ENCODE measurements at places on chromosomes 1 and 21.

DNA sequence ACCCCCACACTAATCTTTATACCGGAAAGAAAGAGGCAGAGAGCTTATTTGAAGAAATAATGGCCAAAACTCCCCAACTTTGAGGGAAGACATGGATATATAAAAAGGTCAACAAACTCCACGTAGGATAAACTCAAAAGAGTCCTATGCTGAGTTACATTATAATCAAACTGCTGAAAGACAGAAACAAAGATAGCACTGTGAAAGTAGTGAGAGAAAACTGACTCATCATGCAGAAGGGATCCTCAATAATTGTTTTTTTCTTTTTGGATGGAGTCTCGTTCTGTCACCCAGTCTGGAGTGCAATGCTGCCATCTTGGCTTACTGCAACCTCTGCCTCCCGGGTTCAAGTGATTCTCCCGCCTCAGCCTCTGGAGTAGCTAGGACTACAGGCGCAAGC is 48.5 kb upstream of the TTC39A start:
- DNase-seq = no peak

GRCh38 chr1:11229203-11229602 is 33.1 kb downstream of the MTOR start:
- no peak for DNase-seq

DNA sequence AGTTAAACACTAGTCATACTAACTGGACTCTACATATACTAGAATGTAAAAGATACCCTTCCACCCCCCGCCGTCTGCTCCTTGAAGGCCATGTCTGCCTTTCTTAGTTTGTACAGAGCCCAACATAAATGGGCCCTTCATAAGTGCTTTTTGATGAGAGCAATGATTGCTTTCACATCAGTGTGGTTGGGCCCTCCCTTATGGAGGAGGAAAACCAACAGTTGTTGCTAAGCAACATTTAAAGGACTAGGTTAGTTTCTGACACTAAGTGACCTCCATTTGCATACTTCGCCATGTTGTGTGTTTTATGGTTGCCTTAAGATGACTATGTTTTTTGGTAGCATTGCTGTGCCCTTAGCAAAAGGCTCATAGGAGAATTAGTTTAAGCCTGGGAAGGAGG is 182.0 kb upstream of the SGIP1 start:
- DNase-seq = no peak

DNA sequence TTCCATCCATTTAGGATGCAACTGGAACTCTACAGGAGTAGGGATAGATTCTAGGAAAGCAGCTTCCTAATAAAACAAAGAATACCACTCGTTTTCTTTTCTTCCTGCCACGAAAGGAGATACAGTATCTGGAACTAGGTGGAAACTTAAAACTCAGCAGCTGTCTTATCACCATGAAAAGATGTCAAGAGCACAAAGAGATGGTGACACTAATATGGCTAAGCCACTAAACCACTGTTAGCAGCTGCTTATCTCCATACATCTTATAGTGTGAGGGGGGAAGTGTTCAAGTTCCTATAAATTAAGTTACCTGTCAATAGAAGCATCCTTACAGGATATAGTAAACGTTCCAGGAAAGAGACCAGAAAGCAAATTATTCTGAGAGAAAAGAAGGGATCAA is 162.5 kb downstream of the TYW3 start:
- DNase-seq = no peak

DNA sequence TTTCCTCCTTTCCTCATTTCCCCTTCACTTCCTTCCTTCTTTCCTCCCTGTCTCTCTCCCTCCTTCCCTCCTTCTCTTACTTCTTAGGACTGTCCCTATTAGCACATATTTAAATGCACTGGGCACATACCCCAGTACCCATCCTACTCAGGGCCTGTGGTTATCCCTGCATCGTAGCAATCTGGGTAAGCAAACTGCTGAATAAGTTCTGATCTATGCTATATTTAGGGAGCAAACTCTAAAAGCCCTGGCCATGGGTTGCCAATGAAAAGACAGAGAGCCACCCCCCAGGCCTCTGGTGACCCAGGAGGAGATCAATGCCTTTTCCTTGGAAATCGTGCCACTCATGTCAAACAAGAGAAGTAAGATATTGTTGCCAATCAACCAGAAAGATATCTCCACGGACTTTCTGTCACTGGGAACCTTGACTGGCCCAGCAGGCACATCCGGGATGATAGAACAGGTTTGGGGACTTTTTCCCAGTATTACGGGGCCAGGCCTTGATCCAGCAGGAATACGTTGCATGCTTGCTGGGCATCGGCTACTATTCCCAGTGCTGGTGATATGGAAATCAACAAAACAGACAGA is 5.4 kb downstream of the FAM3B start:
- no peak for DNase-seq

DNA sequence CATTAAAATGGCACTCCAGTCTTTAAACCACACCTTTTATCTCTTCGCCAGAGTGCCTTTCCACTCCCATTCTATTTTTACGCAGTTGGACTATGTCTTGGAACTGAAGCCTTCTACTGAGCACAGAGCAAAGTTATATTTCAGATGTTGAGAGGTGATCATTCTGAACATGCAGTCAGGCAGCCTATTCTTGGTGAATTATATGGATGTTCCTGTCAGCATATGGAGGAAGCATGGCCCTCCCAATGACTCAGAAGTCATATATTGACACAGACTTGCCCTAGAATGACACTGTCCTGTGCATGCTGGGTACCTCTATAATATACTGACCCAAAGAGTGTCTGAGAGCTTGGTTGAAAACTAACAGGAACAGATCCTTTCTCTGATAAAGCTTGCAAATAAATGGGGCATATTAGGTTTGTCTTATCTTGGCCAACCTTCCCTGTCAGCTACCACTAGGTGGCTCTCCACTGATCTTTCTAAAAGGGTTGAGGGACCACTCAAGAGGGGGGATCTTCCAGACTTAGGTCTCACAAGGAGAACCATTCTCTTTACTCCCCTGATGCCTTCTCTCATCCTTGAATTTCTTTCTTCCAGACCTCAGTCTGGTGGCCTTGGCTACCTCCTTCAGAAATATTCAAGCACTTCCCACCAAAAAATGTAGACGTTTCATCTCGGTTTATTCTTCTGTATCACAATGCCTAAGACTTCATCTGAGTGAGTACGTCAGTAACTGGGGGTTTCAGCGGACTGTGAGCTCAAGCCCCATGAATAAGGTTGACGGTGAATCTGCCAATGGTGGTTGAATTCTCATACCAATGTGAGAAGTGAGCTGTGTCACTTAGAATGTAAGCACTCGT is 11.8 kb upstream of the ALG14 start:
- no peak for DNase-seq

GRCh38 chr1:43043695-43044094 is 85.0 kb upstream of the SLC2A1 start:
- no peak for DNase-seq

DNA sequence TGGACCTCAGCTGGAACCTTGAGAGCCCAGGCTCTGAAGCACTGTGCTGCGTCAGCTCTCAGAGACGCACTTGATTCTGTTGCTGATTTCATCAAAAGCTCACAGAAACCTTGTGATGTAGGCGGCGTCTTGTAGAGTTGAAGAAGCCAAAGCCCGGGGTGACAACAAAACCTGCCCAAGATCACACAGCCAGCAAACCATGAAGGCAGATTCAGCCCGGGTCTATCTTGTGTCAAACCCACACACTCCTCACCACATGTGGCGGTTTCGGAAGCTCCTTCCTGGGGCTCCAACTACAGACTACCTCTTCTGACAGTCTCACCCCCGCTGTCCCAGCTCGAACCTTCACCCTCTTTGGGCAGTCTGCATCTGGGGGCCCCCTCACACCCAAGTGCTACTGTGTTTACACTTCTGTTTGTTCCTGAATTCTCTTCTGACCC is 50.4 kb downstream of the TENT5C start:
- DNase-seq = no peak

- no peak for DNase-seq
These were observed 213.1 kb downstream of the RERE start for GRCh38 chr1:8604041-8604945.

GRCh38 chr1:26055041-26055440 is 9.1 kb upstream of the SLC30A2 start:
- DNase-seq = no peak

- DNase-seq = no peak
These were observed 735.3 kb upstream of the ADGRL4 start for GRCh38 chr1:79741720-79742421.

GRCh38 chr1:160007577-160008200 is 24.1 kb downstream of the PIGM start:
- DNase-seq = no peak

GRCh38 chr1:21668951-21669257 is 253 bp downstream of the RAP1GAP start:
- DNase-seq = no peak

- no peak for DNase-seq
These were observed 17.1 kb upstream of the HDAC1 start for GRCh38 chr1:32274646-32275340.

- DNase-seq = no peak
These were observed 66.3 kb downstream of the ARHGEF10L start for GRCh38 chr1:17605582-17606344.

GRCh38 chr1:178941849-178942248 is 71.0 kb upstream of the ANGPTL1 start:
- DNase-seq = no peak

DNA sequence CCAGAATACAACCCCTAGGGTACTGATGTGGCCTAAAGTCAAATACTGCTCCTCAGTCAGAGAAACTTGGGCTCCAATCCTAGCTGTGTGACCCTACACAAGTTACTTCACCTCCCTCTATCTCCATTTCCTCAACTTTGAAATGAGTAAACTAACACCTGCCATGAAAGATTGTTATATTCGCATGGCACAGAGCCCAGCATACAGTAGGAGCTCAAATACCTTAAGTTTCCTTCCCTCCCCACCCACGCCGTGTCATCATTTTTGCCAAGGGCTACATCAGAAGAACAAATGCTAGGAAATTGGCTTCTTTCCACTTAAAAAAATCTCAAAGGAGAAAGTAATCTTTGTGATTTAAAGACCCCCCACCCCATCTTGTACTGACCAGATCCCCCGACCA is 22.2 kb upstream of the ZNF362 start:
- DNase-seq = no peak

- no peak for DNase-seq
These were observed 881.4 kb upstream of the B3GALT2 start for GRCh38 chr1:194067772-194068171.

DNA sequence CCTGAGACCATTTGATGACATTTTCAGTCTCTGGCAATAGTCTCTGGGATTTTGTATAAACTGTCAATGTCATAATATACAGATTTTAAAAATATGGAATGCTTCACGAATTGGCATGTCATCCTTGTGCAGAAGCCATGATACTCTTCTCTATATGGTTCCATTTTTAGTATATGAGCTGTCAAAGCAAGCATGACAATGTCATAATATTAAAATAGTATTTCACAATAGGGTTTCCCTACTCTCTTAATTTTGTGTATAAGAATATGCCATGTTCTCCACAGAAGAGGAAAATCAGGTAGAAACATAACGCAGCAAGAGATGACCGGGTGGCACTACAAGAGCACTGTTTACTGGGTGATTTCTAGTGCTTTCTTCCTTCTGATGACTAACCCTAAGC is 8.3 kb upstream of the DIPK1A start:
- no peak for DNase-seq

GRCh38 chr1:38038861-38039260 is 7.7 kb downstream of the POU3F1 start:
- no peak for DNase-seq

- DNase-seq = peak; percentile 62
These were observed 14.4 kb downstream of the SMYD3 start for GRCh38 chr1:246492611-246493245.

DNA sequence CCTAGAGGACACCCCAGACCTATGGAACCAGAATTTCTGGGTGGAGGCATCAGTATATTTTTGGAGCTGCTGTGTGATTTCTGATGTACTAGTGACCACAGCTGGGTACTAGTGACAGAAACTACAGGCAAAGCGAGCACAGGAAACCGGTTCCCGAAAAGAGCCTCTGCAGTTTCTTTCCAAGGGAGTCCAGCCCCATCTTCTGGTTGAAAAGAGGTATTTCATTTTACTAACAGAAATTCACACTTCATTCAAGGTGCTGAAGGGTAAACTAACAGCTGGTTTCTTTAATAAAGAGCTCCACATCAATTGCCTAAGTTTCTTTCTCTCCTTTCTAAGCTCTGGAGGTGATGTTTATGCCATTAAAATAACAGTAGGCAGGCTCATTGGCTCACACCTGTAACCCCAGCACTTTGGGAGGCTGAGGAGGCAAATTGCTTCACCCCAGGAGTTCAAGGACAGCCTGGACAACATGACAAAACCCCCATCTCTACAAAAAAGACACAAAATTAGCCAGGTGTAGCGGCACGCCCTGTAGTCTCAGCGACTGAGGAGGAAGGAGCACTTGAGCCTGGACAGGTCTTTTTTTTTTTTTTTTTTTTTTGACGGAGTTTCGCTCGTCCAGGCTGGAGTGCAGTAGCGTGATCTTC is 22.0 kb downstream of the THAP3 start:
- DNase-seq = no peak

GRCh38 chr1:201023920-201024624 is 558 bp upstream of the KIF21B start:
- DNase-seq = no peak

DNA sequence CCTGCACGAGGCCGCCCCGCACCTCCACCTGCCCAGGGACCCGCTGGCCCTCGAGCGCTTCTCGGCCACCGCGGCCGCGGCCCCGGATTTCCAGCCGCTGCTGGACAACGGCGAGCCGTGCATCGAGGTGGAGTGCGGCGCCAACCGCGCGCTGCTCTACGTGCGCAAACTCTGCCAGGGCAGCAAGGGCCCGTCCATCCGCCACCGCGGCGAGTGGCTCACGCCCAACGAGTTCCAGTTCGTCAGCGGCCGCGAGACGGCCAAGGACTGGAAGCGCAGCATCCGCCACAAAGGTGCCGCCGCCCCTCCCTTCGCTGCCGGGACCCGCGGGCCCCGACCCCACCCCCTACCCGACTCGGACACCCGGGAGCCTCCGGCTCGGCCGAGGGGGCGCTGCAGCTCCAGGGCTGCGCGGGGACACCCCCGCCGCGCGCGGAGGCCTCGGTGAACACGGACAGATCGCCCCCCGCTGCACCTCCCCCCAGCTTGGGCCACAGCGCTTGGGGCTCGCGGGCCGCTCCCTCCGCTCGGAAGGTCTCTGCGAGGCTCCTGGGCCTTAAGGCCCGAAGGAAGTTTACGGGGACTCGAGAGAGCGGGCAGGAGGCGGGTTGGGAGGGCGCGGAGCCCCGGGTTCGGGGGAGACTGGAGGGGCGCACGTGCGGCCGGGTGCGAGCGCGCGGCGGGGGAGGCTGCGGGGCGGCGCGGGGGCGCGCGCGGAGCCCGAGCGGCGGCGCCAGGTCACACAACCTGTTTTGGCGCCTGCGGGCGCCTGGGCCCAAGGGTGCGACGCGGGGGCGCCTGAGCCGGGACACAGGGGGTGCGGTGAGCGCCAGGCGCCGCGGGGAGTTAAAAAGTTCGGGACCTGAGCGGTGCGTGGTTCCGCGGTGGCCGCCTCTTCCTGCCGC is 1.2 kb downstream of the SAMD11 start:
- no peak for DNase-seq

DNA sequence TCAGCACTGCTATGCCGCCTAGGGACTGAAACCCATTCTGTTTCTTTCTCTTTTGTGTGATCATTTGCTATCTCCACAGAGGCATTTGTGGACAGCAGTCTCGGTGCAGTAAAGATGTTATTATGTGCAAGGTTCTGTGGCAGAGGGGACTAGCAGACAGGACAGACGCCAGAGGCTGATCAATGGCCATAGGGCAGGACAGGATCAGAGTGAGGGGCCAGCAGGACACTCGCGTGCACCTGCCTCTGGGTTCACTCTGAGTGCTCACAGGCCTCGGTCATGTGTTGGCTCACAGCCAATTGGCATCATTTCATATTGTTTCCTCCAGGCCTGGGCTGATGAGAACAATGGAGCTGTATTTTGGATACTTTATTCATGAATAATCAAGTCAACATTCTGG is 212.6 kb downstream of the TGFB2 start:
- DNase-seq = no peak

Data from GDM1 (cell line).